ENCODE measurements at places on chromosomes 11 and 22. TPM values are rescaled to one million over a fixed set of nuclear protein-coding genes. Genes with fewer than 3 reads are reported as not detected.

The RHOD gene
- 37.6 TPM for total RNA-seq

The OTOG gene
- not detected for total RNA-seq

The HOATZ gene
- 6.9 TPM for total RNA-seq

The ARFIP2 gene
- 51.0 TPM for total RNA-seq

The FOXRED1 gene
- 24.2 TPM for total RNA-seq

The MYO18B gene
- 0.26 TPM for total RNA-seq

The WNT11 gene
- 4.8 TPM for total RNA-seq

The MED19 gene
- 11.0 TPM for total RNA-seq

The KDM4E gene
- total RNA-seq = not detected
